ENCODE measurements at places on chromosomes 1 and 21.

GRCh38 chr1:226641671-226642231, 93.2 kb downstream of the STUM start:
- DNase-seq = no peak

DNA sequence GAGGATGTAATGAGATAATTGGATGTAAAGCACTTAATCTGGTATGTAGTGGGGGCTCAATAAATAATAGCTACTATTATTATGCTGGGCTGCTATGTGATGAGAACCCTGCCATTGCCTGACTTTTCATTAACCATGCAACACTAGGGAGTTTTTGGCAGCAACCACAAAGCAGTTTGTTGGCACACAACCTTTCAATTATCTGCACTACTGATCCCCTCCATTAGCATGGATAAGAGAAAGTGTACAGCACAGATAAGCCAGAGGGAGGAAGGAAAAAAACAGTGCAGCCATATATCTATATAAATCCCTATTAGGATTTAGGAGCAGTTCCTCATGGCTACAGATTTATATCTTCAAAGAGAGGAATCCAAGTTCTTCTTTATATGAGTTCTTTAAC, 498.5 kb downstream of the NUF2 start:
- no peak for DNase-seq

GRCh38 chr1:115679141-115679611, 37.4 kb downstream of the VANGL1 start:
- DNase-seq = no peak

- no peak for DNase-seq
Measured at GRCh38 chr1:81756872-81757271, 43.9 kb upstream of the ADGRL2 start.
